HT-29 (cell line): ENCODE measurements at places on chromosomes 7 and 10. TPM values are rescaled to one million over a fixed set of nuclear protein-coding genes. Genes with fewer than 3 reads are reported as not detected.

Gene WIPF3
- total RNA-seq: 0.10 and 0.26 TPM in 2 replicates

Gene SVOPL
- not detected in 2 replicates for total RNA-seq

DNA sequence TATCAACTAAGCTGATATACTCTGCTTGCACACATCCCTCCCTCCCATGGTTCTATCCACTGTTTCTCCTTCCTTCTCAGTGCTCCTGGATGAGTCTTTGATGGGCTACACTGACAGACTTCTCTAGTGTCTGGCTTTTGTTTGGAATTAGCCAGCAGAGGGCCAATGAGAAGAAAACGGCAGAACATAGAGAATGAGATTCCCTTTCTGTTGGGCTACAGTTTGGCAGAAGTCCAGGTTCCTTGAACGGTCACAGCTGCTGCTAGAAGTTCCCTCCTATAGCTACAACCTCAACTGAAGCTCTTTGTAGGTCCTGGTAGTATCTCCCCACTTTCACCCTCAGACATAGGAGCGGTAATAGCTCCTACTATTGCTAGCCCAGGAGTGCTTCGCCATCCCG lies 251.1 kb upstream of the LRRN3 start:
- peak; percentile 79 for DNase-seq

DNA sequence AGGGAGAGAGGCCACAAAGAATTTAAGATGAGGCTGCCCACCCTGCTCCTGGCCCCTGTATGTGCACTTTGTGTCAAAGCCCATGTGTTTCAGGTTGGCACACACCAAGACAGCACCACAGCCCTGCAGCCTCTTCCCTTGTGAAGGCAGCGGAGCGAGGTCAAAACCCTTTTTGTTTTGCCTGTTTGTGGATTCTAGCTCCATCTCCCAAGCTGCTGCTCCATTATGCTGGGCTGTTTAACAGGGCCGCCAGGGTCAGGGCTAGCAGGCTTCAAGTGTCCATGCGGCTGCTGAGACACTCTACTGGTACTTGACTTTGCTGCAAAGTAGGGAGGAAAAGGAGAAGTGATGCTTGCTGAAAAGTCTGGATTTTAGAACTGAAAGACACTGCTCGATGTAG lies 142.3 kb upstream of the EFCAB10 start:
- no peak for DNase-seq

- DNase-seq: no peak
These were observed 116.2 kb downstream of the GRID1 start for GRCh38 chr10:86250399-86250798.

DNA sequence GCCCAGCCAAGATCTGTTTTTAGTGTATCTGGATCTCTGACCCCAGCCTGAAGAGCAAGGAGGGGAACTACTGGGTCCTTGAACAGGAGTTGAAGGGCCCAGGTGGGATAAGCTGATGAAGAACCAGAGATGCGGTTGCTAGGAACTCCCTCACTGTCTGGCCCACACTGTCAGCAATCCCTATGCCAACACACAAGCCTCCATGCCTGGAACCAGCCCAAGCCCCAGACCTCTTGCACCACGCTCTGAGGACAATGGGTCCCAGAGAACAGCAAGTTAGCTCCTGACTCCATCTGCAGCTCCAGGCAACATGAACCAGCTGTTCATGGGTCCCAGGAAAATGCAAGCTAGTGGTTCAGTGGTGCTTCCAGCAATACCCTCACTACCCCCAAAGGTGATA lies 2.4 kb downstream of the NAT16 start:
- no peak for DNase-seq

GRCh38 chr10:71881647-71882355 lies 30.8 kb upstream of the PSAP start:
- no peak for DNase-seq

DNA sequence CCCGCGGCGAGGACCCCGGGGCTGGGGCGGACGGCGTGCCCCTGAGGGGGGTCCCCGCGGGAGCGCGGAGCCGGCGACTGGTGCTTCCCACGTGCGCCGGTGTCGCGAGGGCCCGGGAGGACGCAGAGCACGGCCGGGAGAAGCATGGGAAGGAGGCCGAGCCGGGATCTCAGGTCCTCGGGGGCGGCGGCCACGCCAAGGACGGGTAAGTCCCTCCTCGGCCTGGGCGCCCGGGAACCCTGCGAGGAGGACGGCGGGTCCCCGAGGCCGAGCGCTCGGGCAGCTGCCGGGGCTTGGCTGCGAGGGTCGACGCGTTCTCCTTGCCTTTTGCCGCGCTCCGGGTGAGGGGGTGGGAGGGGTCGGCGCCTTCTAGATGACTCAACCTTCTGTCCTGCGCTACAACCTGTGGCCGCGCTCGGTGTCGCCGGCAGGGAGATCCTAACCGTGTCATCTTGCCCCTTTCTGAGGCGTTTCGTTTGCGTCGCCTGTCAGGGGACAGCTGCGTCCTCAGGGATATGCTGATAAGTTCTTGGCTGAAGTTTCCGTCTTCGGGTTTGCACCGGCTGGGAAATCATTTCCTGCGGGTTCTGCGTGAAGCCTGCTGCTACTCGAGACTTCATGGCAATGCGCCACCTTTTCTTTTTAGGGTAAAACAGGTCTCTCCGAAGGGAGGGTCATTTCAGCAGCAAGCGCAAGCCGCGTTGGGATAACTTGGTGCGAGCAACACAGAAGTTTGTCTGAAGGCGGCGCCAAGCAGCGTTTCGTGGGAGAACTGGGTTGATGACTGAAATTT lies 529 bp downstream of the TASOR2 start:
- peak; percentile 79 for DNase-seq
